ENCODE measurements at places on chromosomes 16 and 17. TPM values are rescaled to one million over a fixed set of nuclear protein-coding genes. Genes with fewer than 3 reads are reported as not detected.

GRCh38 chr17:43695970-43696865 is 34.5 kb upstream of the MEOX1 start:
- DNase-seq, result peak; percentile 81

- no peak for DNase-seq
Observed at GRCh38 chr16:83903751-83904150, 4.8 kb downstream of the MLYCD start.

GRCh38 chr17:65588181-65588808 is 26.8 kb upstream of the AXIN2 start:
- peak; percentile 74 for DNase-seq

PRCD gene
- 4.2 TPM for total RNA-seq

IL17C gene
- not detected for total RNA-seq

DNAAF8 gene
- total RNA-seq, result not detected

DNA sequence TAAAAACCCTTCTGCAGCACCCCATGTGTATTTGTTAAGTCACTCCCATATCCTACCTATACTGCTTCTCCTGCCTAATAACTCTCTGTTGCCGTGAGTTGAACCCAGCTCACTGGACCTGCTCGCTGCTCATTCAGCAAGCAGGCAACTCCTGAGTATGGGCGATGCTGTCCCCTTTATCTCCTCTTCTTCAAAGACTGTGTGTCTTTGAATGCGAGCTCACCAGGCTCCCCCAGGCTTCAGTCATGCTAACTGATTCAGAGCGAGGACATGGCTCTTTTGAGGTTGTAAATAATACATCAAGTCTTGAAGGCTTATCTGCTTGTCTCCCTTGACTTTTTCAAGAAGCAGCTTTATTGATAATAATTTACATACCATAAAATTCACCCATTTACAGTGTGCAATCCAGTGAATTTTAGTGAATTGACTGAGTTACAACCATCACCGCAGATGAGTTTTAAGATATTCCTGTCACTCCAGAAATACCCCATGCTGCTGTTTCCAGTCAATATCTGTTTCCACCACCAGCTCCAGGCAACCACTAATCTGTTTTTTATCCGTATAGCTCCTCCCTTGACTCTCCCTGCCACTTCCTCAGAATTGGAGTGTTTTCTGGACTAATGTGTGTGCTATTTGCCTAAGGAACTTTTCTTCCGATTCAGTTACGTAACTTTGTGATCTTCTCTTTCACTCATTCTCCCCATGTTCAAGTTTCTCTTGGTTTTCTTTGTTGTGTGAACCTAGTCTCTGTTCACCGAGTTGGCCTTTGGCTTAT is 132.2 kb downstream of the SPECC1 start:
- no peak for DNase-seq

GRCh38 chr17:68456339-68457167 is 743 bp downstream of the WIPI1 start:
- peak; percentile 90 for DNase-seq

KRT32 gene
- 0.09 TPM for total RNA-seq

NECAB2 gene
- 0.90 TPM for total RNA-seq

- DNase-seq, result no peak
Observed at GRCh38 chr17:62707425-62707739, 79.9 kb downstream of the MRC2 start.

DNA sequence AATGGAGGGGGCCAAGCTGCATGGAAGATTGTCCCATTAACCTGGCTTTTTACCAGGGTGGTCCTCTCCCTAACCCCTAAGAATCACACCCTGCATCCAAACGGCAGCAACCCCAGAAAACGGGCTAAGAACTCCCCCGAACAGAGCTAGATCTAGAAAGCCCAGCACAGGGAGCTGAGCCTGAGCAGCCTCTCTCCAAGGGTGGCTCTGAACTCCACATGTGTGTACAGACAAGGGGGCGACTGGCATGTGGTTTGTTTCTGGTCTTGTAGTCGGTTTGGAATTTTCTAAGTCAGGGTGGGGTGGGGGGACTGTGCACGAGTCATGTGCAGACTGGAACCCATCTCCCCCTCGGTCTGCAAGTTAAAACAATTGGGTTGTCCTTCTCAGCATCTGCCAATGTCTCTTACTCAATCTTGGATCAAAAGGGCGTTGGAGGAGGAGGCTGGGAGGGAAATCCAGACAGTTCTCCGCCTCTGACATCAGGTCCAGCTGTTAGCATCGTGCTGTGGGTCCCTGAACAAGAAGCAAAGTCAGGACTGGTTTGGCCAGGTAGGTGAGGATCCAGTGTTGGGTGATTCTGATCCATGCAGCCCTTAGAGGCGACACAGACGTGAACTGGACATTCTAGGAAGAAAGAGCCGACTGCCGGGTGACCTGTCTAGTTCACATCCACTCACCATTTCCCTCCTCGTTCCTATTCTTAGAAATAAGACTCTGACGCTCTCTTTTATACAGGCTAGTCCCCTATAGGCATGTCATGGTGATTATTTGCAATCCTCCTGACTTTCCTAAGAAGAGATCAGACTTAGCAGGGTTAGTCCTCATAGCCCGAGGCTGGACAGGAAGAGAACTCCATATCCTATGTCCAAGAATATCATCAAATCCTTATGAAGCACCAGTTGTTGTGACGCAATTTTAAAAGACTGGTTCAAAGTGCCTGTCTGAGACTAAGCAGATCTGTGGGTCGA is 381.8 kb downstream of the SOX9 start:
- peak; percentile 72 for DNase-seq

TMC7 gene
- total RNA-seq, result 1.5 TPM

GRCh38 chr16:27096375-27096774 is 29.6 kb downstream of the C16orf82 start:
- no peak for DNase-seq

GLP2R gene
- 0.16 TPM for total RNA-seq

- DNase-seq, result peak; percentile 90
Observed at GRCh38 chr17:9389111-9389527, 186.5 kb downstream of the STX8 start.

GRCh38 chr17:78249818-78250806 is 18.7 kb downstream of the TMEM235 start:
- DNase-seq, result no peak

KRTAP4-1 gene
- not detected for total RNA-seq

GRCh38 chr17:35998756-35999155 is 2.6 kb downstream of the CCL15 start:
- DNase-seq, result no peak

SOCS7 gene
- total RNA-seq, result 11.7 TPM

DNA sequence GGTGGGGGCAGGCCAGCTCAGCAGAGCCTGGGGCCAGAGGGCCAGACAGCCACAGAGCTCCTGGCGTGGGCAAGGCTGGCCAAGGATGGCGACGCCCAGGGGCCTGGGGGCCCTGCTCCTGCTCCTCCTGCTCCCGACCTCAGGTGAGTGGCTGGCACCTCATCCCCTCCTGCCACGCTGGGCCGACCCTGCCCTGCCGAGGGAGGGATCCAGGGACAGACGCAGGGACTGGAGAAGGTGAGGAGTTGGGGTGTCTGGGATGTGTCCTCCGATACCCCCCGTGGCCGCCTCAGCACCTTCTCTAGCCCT is at the start of gene ADGRG3:
Gene ADGRG3 (plus strand): TSS at position 44 of the 309 bp plus-strand sequence. CDS start 42 bp downstream, at position 86.
- DNase-seq, result no peak

C16orf74 gene
- total RNA-seq, result 12.0 TPM

DNA sequence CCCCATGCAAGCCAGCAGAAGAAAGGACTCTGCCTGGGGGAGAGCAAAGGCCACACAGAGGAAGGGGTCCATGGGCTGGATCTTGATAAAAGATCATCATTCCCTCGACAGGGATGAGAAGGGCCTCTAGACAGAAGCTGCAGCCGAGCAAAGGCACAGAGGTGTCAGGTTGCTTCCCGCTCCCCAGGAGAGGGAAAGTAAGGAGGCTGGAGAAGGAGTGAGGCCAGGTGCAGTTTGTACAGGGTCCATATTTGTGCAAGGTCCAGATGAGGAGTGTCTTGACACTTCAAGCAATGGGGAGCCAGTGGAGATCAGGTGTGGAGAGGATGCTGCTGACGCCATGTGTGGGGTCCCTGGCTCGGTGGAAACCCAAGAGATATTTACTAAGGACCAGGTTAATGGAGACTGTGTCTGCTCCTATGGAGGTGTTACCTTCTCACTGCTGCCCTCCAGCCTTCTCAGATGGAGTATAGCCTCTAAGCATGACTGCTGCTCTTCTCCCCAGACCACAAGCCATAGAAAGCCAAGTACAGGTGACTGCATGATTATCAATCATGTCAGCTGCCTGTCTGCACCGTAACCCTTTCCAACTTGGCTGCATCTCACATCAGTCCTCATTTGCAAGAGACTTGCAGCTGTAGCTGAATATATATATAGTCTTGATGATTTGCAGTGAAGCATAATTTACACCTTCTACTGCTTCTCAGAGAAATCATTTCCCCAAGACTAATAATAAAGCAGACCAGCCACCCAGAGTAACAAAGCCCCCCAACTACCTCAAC is 21.1 kb downstream of the GAS7 start:
- DNase-seq, result no peak

SEPTIN1 gene
- not detected for total RNA-seq

TBX2 gene
- 4.1 TPM for total RNA-seq

GRCh38 chr16:50025537-50025931 is 509 bp downstream of the CNEP1R1 start:
- DNase-seq, result peak; percentile 14

- no peak for DNase-seq
Observed at GRCh38 chr16:27165576-27165975, 37.8 kb upstream of the KDM8 start.

C1QTNF8 gene
- total RNA-seq, result not detected

SALL1 gene
- total RNA-seq, result 0.16 TPM

DNA sequence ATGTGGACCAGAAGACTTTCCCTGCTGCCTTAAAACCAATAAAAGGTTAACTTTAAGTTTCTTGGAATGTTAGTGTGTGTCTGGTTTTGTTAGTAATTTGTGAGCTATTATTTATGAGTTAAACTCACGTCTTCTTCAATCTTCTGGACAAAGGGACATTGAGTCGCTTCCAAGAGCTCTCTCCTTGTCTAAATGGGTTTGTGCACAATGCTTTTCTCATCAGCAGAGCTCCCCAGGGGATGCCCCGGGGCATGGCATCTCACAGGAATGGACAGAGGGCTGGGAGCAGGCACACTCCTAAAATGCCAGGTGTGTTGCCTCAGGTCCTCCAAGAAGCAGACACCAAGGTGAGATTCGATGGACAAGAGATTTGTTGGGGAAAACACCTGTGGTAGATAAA is 90.5 kb downstream of the RGS9 start:
- DNase-seq, result no peak

DNAH9 gene
- total RNA-seq, result not detected

- peak; percentile 34 for DNase-seq
Observed at GRCh38 chr17:15269780-15270089, 4.6 kb upstream of the PMP22 start.

ZNF205 gene
- 14.7 TPM for total RNA-seq

CD79B gene
- total RNA-seq, result not detected

- DNase-seq, result no peak
Observed at GRCh38 chr16:14148569-14148968, 77.5 kb downstream of the MRTFB start.

Measured in fibroblast of the aortic adventitia (primary cell).